Pulmonary artery endothelial cell (primary cell): ENCODE measurements at places on chromosomes 11 and 22. TPM values are rescaled to one million over a fixed set of nuclear protein-coding genes. Genes with fewer than 3 reads are reported as not detected.
A peak's percentile ranks its signal among the peaks of the same experiment; 100 is the strongest.

The SBF2 gene
- 32.7 and 33.8 TPM in 2 replicates for total RNA-seq

The SLC1A2 gene
- not detected in 2 replicates for total RNA-seq

The HPX gene
- total RNA-seq, result 0.13 and 0.32 TPM in 2 replicates

The OTOG gene
- not detected in 2 replicates for total RNA-seq

The CSNK2A3 gene
- 1.4 and 3.6 TPM in 2 replicates for total RNA-seq

The MS4A6A gene
- 0.33 and 0.60 TPM in 2 replicates for total RNA-seq

The PIWIL4 gene
- 0.56 and 1.1 TPM in 2 replicates for total RNA-seq

The KCNC1 gene
- not detected in 2 replicates for total RNA-seq

The LINC01488 gene
- not detected in 2 replicates for total RNA-seq

The ELFN2 gene
- under 0.01 and 0.04 TPM in 2 replicates for total RNA-seq

GRCh38 chr11:103631841-103632240 is 404.6 kb upstream of the DDI1 start:
- peak; percentile 57 for DNase-seq

GRCh38 chr11:113392236-113392921 is 4.8 kb downstream of the ANKK1 start:
- no peak for DNase-seq

DNA sequence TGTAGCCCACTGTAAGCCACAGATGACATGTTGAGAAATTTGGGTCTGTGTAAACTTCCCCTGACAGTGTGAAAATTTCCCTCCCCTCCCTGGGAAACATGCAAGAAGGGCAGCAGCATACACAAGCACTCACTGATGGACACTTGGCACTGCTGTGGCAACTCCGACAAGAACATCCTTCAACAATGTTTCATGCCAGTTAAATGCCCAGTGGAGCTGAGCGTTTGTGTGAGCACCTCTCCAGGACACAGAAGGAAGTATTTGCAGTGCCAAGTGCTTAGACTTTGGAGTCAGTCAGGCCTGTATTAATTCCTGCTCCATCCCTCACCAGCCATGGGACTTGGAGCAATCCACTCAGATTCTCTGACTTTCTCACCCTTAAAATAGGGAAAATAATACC is 17.7 kb downstream of the C11orf87 start:
- no peak for DNase-seq

DNA sequence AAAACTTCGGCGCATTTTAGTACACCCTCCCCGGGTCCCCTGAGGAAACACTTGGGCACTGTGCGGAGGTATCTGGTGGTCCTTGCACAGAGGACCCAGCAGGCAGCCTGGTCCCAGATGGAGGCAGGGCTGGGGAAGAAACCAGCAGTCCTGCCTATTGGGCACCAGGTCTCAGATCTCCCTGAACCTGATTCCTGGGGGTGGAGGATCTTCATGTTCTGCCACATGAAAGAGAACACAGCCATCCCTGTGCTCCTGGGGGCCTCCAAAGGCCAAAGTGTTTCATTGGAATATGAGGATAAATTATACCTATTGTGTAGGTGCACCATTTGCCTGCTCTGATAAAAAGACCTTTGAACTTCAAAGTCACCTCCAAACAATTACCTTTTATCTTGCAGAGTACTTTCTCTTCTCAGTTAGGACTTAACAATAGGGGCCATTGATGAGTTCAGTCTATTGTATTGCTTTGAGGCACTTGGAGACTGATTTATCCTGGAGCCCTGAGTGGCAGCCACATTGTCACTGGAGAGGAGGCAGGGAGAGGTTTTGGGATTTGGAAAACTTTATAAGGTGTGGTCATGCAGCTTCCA is 1.8 kb downstream of the RCN1 start:
- DNase-seq, result no peak

GRCh38 chr22:26972286-26972685 is 314.9 kb downstream of the MIAT start:
- DNase-seq, result no peak

DNA sequence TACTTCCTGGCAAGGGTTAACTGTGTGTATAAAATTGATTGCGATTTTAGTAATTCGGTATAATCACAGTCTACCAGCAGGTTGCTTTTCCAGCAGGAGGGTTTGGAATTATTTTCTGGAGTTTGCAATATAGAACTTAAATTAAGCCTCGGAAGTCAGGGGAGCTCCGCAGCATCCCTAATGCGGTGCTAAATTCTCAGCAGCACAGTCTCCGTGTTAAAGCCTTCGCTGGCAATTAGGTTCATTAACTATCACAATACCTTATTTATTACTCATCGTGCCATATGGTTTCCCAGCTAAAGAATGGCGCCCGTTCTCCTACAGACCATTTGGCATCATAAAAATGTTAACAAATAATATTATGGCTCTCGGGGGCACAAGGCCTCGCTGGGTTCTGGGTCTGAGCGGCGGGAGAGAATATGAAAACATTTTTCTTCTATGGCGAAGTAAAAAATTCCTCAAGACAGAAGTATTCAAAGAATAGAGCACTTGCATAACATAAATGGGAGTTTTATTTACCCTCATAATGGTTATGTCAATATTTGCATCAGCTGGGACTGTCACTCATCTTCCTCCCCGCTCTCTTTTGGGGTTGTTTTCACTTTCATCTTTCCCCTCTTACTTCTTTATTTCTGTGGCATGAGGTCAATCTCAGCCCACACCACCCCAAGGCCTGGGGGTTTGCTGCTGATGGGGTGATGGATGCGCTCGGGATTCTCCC is 28.1 kb upstream of the ZBTB16 start:
- no peak for DNase-seq

DNA sequence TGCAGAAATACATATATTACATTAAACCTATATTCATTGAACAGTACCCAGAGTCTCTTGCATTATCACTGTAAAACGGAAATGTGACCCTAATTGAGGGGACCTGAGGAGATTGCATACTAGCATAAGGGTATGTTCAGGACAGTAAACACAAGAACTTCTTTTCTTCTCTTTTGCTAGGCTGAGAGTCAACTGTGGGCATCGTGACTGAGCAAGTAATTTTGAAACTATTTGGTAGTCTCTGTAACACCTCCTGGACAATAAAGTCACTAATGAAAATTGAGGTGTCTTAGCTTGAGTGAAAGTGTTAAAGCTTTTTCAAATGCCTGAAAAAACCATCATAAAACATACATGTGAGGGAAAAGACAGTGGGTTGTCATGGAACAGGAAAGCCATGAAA is 90.9 kb downstream of the PDHX start:
- DNase-seq, result no peak

GRCh38 chr22:21652547-21653545 is 10.7 kb downstream of the SDF2L1 start:
- DNase-seq, result no peak

GRCh38 chr11:33779849-33780528 is 5.7 kb upstream of the FBXO3 start:
- no peak for DNase-seq

DNA sequence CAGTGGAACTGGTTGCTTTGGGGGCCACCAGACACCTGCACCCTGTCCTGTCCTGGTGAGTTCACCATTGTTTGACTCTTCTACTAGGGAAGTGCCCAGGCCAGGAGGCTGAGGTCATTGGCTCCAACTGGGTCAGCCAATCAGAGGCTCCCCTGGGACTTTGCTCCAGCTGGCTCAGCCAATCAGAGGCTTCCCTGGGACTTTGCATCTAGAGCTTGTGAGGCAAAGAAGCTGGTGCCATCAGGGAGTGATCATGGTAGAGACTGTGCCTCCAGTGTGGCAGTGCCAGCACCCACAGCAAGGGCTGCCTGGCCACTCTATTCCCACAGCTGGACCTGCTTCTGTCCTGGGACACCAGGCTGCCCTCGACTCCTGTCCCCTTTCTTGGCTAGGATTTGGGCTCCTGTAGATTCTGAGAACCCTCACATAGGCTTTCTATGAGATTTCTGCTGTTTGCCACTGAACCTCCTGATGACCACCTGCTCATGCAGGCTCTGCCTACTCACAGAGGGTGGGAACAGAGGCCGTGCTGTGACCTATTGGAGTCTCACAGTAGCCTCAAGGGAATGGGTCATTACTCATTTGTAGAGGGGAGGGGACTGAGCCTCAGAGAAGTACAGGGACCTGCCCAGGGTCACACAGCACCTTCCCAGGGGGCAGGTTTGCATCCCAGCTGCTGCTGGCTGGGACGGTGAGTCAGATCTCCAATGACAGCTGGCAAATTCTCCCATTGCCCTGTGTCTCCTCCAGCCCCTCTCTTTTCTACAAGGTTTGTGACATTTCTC is 59.2 kb upstream of the SHISAL1 start:
- no peak for DNase-seq

DNA sequence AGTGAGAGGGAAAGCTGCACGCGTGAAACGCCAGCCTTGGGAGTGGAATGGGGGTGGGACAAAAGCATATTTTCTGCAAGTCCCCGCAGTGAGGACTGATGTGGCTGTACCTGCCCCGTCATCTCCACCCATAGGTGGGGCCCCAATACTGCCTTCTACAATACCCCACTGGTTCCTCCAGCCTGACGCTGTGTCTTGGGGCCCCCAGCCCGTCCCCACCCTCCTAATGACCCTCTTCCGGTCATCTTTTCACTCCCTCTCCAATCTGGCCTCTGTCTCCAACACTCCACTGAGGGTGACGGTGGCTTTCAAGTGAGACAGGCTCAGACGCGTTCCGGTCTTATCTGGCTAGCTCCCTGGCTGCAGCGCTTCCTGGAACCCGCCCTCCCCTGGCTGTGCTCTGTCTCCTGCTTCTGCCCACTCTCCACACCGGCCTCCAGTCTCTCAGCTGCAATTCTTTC is 104.2 kb downstream of the MICAL3 start:
- no peak for DNase-seq

GRCh38 chr22:49026494-49027367 is 800.9 kb downstream of the BRD1 start:
- no peak for DNase-seq

DNA sequence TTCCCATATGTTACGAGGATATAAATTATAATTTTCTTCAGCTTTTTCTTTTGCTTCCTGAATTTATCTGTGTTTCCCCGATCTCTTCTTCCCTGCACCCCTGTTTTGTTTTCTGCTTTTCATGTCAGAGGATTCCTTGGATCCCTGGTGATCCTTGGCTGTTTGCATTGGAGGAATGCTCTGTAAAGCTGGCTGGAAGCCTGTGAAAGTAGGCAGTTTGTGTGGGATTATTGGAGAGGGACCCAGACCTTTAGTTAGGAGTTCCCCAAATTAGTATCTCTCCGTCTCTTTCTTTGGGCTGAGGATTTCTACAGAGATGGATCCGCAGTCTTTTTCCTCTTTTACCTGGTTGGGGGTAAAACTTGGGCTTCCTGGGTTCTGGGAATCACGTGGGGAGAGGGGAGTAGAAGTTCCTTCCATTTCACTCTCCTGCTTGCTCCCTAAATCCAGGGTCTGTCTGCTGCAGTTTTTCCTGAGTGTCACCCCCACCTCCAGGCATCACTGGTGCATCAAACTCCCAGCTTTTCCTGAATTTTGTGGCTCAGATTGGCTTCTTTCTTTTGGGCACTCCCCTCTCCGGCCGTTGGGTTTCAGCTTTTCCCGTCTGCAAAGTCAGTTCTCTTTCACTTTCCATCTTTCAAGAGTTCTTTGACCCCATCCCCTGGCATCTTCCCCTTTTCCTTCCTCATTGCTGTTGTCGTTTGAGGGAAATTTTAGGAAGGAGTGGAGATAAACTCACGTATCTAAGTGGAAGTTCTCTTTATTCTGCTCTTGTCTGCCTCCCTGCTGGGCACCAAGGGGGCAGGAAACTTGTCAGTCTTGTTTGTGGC is 79.1 kb upstream of the ALX4 start:
- no peak for DNase-seq

GRCh38 chr11:8962841-8963240 is 1.4 kb downstream of the TMEM9B start:
- no peak for DNase-seq

DNA sequence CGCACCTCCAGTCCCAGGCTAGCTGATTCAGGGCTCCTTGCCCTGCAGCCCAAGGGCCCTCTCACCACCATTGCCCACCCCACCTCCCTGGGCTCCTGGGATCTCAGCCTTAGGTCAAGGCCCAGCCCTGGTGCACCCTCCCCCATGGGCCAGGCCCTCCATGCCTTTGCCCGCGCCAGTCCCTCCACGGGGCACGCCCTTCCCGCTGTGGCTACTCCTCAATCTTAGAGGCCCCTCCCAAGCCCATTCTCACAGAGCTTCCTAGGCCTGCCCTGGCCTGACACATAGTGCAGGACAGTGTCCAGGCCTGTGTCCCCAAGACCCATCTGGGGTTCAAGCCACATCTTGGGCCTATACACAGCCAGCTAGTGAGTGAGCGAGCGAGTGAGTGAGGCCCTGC is 6.9 kb downstream of the GP1BB start:
- no peak for DNase-seq

DNA sequence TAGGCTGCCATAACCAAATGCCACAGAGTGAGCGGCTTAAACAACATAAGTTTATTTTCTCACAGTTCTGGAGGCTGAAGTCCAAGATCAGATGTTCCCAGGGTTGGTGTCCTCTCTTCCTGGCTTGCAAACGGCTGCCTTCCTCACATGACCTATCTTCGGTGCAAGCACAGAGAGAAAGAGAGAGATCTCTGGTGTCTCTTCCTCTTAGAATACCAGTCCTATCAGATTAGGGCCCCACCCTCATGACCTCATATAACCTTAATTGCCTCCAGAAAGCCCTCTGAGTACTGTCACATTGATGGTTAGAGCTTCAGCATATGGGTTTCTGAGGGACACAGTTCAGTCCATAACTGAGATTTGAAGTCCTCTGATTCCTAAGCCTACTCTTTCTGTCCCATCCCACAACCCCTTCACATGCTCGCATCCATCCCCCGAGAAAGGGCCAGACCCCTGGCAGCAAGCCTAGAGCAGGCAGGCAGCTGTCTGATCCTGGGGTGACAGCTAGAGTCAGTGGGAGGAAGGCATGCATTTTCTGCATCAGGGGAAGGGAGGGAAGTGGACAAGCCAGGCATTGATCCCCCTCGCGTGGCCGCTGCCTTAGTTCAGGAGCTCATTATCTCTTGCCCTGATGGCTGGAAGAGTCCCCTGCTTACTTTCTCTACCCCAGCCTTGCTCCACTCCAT is 114.1 kb downstream of the FAR1 start:
- no peak for DNase-seq

GRCh38 chr22:29742326-29742725 is 22.5 kb downstream of the CABP7 start:
- no peak for DNase-seq

- DNase-seq, result no peak
Measured at GRCh38 chr22:36772451-36772850, 3.5 kb downstream of the IFT27 start.

- no peak for DNase-seq
Measured at GRCh38 chr11:125140233-125140632, 24.3 kb upstream of the PKNOX2 start.

DNA sequence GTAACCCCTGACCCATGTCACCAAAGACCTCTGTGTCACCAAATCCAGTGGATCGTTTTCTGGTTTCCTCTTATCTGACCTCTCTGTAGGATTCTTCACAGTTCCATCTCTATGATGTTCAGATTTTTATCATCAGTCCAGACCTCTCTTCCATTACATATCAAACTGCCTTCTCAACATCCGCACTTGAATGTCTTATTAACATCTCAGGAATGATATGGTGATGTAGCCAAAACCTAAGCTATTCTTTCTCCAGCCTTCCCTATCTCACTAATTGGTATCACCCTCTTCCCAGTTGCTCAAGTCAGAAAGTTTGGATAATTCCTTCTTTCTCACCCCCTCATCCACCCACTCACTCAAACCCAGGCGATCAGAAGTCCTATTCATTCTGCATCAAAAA is 13.4 kb downstream of the APLNR start:
- no peak for DNase-seq

GRCh38 chr22:17120281-17120680 is 879 bp downstream of the TMEM121B start:
- DNase-seq, result no peak
